H1 (cell line): ENCODE measurements at places on chromosomes 1 and 21. TPM values are rescaled to one million over a fixed set of nuclear protein-coding genes. Genes with fewer than 3 reads are reported as not detected.
A peak's percentile ranks its signal among the peaks of the same experiment; 100 is the strongest.

Gene AMY1B
- not detected in 2 replicates for total RNA-seq

DNA sequence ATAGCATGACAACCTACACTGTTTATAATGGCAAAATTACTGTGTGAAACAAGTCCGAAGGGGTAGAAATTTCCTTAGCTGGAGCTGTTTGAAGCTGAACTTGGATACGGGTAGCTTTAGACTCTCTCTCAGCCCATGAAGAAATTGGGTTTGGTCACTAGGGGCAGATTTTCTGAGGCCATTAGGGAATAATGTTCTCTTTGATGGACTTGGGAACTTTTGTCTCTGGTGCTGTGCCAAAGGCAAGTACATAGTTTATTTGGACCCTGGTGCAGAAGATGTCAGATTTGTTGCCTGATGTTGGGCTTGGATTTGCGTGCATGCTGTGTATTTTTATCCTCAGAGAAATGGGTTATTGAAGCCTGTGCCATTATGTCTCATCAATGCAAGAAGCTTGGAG lies 109.6 kb downstream of the VPS13D start:
- no peak for DNase-seq

DNA sequence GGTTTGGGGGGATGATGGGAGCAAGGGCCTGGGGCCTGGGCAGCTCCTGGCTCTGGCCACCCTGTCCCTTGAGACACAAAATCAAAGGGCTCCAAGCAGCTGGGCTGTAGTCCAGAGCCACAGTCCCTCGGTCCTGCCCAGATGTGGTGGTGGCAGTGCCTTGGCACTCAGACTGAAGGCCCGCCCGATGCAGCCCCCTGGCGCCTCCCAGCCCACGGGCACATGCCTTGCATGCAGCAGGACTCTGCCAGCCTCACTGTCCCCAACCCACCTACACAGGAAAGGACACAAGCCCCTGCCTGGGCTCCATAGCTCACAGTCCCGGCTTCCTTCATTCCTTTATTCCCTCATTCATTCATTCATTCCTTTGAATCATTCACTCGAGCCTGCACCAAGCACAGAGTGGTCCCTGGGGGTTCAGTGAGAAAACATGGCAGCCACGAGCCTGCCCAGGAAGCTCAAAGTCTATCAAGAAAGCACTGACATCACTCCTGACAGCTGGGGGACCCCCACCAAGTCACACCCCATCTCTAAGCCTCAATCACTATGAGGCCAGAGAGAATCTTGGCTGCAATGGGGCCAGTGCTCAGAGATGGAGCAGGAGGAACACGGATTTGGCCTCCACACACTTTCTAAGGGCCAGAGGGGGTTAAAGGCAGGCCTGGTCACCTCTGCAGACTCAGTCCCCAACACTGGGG lies 5.8 kb downstream of the SDC3 start:
- no peak for DNase-seq

GRCh38 chr21:42218836-42219605 lies at the start of gene ABCG1:
TSS of gene ABCG1 (plus strand) at chr21:42219140. CDS start at chr21:42219263, 123 bp downstream.
- DNase-seq: peak; percentile 84
